Activated CD4-positive, alpha-beta T cell treated with anti-CD3 and anti-CD28 coated beads for 1 hour (primary cell): ENCODE measurements at places on chromosomes 16 and 17.
A peak's percentile ranks its signal among the peaks of the same experiment; 100 is the strongest.

DNA sequence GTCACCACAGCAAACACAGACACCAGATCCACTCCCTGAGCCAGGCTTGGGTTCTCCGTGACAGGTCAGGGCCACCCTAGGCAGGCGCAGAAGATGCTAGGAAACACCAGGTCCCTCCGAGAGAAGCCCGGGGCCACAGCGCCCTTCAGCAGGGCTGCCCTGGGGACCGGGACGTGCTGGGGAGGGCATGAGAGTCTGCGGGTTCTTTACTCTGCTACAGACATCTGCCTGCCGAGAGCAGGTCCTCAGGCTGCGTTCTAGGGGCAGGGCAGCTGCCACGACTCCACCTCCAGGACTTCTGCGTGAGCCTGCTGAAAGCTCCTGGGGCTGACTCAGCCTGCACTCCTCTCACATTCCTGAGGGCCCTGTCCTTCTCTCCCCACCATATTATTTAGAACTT lies 11.4 kb downstream of the MYLK3 start:
- no peak for DNase-seq

GRCh38 chr17:31158746-31159377 lies 64.1 kb downstream of the NF1 start:
- DNase-seq: no peak

- DNase-seq: no peak
Measured at GRCh38 chr17:4272213-4272971, 8.6 kb upstream of the ANKFY1 start.

DNA sequence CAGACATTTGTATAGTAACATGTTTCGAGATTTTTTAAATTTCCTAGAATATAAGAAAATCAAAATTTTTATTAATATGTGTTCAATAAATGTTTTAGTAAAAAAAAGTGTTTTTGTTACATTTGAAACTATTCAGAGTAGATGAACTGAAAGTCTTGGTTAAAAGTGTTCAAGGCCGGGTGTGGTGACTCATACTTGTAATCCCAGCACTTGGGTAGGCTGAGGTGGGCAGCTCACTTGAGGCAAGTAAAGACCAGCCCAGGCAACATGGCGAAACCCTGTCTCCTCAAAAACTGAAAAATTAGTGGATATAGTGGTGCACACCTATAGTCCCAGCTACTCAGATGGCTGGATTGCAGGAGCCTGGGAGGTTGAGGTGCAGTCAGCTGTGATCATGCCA lies 16.8 kb upstream of the PHKG2 start:
- DNase-seq: no peak

GRCh38 chr17:75487351-75488070 lies 27.8 kb downstream of the CASKIN2 start:
- DNase-seq: no peak

DNA sequence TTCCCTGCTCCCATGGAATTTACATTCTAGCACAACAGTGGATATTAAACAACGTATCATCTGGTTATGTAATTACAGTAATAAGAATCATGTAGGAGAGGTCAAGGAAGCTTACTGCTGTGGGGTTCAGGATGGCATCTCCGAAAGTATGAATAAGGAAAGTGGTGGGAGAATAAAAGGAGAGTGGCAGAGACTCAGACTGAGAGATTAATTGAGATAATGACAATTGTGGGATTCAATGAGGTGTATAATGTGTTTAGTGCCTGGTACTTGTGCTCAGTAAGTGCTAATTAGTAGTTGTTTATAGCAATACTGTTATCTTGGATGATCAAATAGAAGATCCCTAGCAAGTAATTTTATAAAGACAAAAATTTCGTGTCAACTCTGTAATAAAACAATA lies 45.3 kb downstream of the NF1 start:
- no peak for DNase-seq

- no peak for DNase-seq
Measured at GRCh38 chr17:80992077-80992947, 671 bp downstream of the CHMP6 start.

GRCh38 chr17:81080019-81080418 lies 45.1 kb downstream of the BAIAP2 start:
- DNase-seq: no peak

GRCh38 chr16:8660841-8661301 lies 13.5 kb upstream of the ABAT start:
- peak; percentile 20 for DNase-seq

- no peak for DNase-seq
Measured at GRCh38 chr16:81477697-81478693, 33.4 kb downstream of the CMIP start.
